ENCODE measurements at places on chromosomes 2 and 18.

GRCh38 chr18:7926526-7926925, 359.4 kb downstream of the PTPRM start:
- peak; percentile 32 for DNase-seq

GRCh38 chr18:31099450-31100230, 2.6 kb downstream of the DSC2 start:
- DNase-seq = no peak

DNA sequence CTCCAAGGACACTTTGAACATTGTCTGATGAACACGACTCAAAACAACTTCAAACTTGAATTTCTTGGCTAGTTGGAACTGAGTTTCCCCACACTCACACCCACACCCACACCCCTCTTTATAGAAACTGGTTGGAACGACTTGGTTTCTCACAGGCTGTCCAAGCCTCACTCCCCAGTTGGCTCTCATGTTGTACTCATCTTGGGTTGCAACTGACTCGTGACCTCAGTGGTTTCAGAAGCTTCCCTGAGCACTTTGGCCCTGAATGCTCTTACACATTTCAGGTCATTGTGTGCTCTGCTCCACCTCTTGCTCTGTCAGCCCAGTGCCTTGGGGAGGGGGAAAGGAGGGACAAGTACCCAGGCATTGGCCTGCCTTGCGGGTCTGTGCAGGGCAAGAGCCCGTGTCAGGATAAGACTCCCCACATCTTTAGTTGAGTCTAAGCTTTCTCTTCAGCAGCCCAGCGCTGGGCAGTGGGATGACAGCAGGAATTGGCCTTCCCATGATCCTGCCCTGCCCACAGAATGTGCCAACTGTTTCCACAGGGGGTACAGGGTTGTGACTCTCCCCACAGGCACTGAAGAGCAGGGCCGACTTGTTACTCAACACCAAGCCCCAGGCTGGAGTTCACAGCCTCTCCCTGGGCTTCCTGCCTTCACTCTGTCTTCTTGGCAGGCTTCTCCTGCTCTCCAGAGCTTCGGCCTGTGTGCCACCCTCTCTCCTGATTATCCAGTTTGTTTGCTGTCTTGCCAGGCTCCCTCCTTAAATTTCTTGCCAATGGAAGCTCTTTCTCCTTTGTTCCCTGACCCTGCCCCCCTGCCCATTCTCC, 104.6 kb downstream of the RTN4 start:
- peak; percentile 80 for DNase-seq

GRCh38 chr2:69734035-69734611, 7.8 kb upstream of the ANXA4 start:
- DNase-seq = no peak

GRCh38 chr2:129255610-129256313, 723.7 kb upstream of the RAB6C start:
- peak; percentile 57 for DNase-seq

- peak; percentile 51 for DNase-seq
Measured at GRCh38 chr18:55012008-55012407, 52.7 kb upstream of the CCDC68 start.

DNA sequence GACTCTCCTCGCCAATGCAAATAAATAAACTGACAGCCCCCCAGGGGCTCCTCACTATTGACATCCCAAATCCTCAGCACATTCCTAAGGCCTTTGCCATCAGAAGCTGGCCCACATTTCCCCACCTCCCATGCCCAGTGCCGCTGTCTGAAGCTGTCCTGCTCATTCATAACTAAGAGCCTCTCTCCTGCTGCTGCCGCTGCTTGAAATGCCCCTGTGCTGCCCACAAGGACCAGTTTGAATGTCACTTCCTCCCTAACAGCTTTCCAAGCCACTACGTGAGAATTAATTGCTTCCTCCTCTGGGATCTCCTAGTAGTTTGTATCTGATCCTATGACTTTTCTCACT, 151.6 kb upstream of the CAPN13 start:
- DNase-seq = no peak

GRCh38 chr2:153138651-153139375, 339.7 kb downstream of the RPRM start:
- DNase-seq = no peak

GRCh38 chr2:151855111-151855510, 26.9 kb upstream of the ARL5A start:
- DNase-seq = no peak

DNA sequence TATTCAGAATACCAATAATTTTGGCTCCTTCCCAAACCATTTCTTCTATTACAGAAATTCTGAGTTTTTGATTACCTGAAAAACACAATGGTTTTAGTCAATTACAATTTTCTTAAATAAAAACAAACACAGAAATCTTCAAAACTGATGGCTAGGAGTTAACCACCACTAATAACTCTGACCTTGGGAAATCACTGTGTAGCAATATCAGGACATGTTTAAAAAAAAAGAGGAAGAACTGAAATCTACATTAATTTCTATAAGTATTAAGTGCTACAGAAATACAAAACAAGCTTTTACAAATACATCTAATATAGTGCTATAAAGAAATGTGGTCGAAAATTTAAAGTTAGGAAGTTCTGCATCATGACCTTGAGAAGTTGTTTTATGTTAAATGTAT, 14.9 kb downstream of the L3MBTL4 start:
- no peak for DNase-seq

GRCh38 chr2:230868161-230868946, 3.6 kb downstream of the ITM2C start:
- DNase-seq = no peak

Measured in epithelial cell of esophagus (primary cell).